M059J (cell line): ENCODE measurements at places on chromosomes 2 and 18. TPM values are rescaled to one million over a fixed set of nuclear protein-coding genes. Genes with fewer than 3 reads are reported as not detected.

The VSNL1 gene
- 0.94 and 2.2 TPM in 2 replicates for total RNA-seq

The B3GNT7 gene
- total RNA-seq = 0.17 and 0.57 TPM in 2 replicates

- DNase-seq = peak; percentile 10
Observed at GRCh38 chr2:100754951-100755350, 65.0 kb upstream of the NPAS2 start.

DNA sequence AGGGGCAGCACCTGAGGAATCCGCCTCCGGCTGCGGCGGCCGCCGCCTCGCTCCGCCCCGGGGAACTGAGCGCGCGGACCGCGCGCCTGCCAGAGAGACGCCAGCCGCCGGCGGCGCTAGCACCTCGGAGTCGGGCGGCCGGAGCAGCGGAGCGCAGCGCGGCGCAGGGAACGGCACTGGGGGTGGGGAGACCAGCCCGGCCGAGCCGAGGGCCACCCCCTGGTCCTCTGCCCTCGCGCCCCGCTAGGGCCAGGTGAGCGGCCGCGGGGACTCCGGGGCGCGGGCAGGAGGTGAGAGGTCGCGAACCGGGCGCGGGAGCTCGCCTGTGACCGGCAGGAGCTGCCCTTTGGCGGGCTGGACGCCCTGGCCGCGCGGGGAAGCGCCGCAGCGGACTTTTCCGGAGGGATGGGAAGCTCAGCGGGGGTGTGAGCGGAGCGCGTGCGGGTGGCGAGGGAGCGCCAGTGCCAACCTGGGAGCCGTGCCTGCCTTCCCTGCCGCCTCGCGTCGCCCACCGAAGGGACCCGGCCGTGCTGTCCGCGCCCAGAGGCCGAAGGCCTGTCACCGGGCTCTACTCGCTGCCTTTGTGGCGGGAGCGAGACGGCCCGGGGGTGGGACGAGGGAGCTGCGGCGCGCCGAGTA is at the start of gene GREB1L:
GREB1L (plus strand) TSS at position 92 of the 639 bp plus-strand sequence. CDS start 141,287 bp downstream, outside the sequence.
- peak; percentile 68 for DNase-seq

- DNase-seq = no peak
Observed at GRCh38 chr2:241859436-241860183, 916 bp upstream of the PDCD1 start.

GRCh38 chr2:128416109-128416785 is 97.6 kb upstream of the HS6ST1 start:
- DNase-seq = no peak

GRCh38 chr2:72438364-72438763 is 290.7 kb upstream of the CYP26B1 start:
- DNase-seq = no peak

GRCh38 chr2:61396005-61396404 is 74.9 kb downstream of the USP34 start:
- DNase-seq = no peak

The GREB1 gene
- 0.12 and 0.39 TPM in 2 replicates for total RNA-seq

GRCh38 chr18:46322941-46323340 is 218.8 kb downstream of the HAUS1 start:
- no peak for DNase-seq

The CABYR gene
- 9.4 and 12.0 TPM in 2 replicates for total RNA-seq

- peak; percentile 76 for DNase-seq
Observed at GRCh38 chr2:191166111-191166755, 15.4 kb upstream of the STAT4 start.

- DNase-seq = no peak
Observed at GRCh38 chr2:157871415-157871814, 4.7 kb downstream of the ACVR1 start.

DNA sequence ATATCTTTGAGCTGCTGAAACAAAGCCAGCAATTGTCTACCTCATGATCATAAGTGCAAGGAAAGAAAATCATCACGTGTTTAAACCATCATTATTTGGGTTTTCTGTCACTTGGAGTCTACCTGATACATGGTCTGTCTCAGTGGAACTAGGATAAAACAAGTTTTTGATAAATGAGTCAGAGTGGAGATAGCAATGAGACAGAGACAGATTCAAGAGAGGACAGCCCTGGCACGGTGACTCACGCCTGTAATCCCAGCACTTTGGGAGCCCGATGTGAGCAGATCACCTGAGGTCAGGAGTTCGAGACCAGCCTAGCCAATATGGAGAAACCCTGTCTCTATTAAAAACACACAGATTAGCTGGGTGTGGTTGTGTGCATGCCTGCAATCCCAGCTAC is 93.8 kb downstream of the PMAIP1 start:
- peak; percentile 68 for DNase-seq

- no peak for DNase-seq
Observed at GRCh38 chr2:147408357-147408756, 436.5 kb upstream of the ACVR2A start.

GRCh38 chr2:16656784-16657391 is 8.7 kb downstream of the CYRIA start:
- no peak for DNase-seq

DNA sequence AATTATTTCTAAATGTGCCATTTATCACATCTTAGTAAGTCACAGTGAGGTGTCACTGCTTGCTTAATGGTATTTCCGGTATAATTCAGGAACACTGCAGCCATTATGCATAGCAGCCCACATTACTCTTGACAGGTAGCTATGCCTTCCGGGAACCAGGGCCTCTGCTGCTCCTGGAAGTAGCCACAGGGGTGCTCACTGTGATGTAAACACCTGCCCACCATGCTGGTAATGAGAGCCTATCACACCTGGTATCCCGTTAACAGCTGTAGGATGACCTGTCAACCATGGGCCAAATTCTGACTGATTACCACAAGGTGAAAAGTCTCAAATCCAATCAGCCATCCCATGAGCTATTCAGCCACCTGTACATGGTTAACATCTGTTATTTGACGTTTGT is 647.0 kb upstream of the NXPH2 start:
- no peak for DNase-seq

- no peak for DNase-seq
Observed at GRCh38 chr2:114122930-114123329, 233.0 kb downstream of the ACTR3 start.

- DNase-seq = no peak
Observed at GRCh38 chr2:229230256-229230655, 40.8 kb downstream of the PID1 start.

The TLX2 gene
- 0.10 and 0.34 TPM in 2 replicates for total RNA-seq

- no peak for DNase-seq
Observed at GRCh38 chr2:116411211-116411610, 1403.3 kb upstream of the DDX18 start.

- DNase-seq = no peak
Observed at GRCh38 chr18:22838639-22839277, 94.4 kb upstream of the RBBP8 start.

- DNase-seq = no peak
Observed at GRCh38 chr18:32576296-32576916, 105.7 kb upstream of the GAREM1 start.

The ZBTB7C gene
- total RNA-seq = not detected in 2 replicates

The ACTG2 gene
- 0.89 and 2.5 TPM in 2 replicates for total RNA-seq

DNA sequence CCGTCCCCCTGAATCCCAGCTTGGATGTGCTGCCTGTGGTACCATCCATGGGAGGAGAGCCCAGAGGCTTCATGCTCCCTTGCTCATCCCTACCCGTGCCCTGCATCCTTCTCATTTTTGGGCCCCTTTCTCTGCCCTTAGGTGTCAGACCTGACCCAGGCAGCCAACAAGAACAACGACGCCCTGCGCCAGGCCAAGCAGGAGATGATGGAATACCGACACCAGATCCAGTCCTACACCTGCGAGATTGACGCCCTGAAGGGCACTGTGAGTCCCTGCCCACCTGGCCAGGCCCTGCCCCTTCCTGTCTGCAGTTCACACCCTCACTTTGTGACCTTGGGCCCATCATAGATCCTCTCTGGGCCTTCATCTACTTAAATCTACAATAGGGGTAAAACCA is 2.5 kb downstream of the DES start:
- no peak for DNase-seq

The SPP2 gene
- 0.27 TPM in 1 of 2 replicates, not detected in the other for total RNA-seq

GRCh38 chr2:33526132-33526531 is 49.7 kb downstream of the RASGRP3 start:
- DNase-seq = peak; percentile 65

- DNase-seq = peak; percentile 21
Observed at GRCh38 chr2:55861733-55862132, 61.8 kb downstream of the EFEMP1 start.

DNA sequence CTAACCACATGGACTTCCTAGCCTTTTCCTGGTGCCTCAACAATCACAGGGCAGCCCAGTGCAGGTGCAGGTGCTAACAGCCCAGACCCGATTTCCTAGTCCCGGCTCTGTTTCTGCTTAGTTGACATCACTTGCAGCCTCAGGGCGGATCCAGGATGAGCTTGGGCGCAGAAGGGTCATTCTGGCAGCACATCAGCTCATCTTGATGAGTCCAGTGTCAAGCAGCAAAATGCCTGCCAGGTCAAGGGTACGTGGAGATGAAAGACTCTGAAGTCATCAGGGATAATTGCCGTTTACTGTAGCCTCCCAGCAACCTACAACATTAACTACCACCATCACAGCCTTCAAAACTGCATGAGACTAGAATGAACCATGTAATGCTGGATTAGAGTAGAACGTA is 39.4 kb upstream of the EFHD1 start:
- DNase-seq = no peak

DNA sequence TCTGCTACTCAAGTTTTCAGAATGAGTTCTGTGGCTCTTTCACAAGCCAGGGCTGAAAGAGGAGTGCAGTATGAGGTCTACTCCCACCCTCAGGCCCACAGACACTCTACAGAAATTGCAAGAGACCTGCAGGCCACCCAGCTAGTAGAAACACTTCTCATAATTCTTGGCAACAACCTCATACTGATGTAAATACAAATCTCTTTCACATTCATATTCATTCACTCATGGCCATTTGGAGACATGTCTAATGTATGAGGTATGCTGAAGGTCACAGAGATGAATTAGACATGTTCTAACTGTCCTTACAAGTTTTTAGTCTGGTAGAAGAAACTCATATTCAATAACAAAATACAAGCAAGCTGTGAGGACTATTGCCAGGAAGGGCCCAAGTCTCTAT is 83.8 kb upstream of the KLHL29 start:
- DNase-seq = no peak

- no peak for DNase-seq
Observed at GRCh38 chr2:43194121-43194869, 32.1 kb downstream of the ZFP36L2 start.

The AKAIN1 gene
- not detected in 2 replicates for total RNA-seq

The FAM228A gene
- not detected in 2 replicates for total RNA-seq

The HOXD8 gene
- total RNA-seq = 0.49 and 0.84 TPM in 2 replicates

- DNase-seq = peak; percentile 45
Observed at GRCh38 chr2:42137125-42137841, 31.9 kb upstream of the EML4 start.

DNA sequence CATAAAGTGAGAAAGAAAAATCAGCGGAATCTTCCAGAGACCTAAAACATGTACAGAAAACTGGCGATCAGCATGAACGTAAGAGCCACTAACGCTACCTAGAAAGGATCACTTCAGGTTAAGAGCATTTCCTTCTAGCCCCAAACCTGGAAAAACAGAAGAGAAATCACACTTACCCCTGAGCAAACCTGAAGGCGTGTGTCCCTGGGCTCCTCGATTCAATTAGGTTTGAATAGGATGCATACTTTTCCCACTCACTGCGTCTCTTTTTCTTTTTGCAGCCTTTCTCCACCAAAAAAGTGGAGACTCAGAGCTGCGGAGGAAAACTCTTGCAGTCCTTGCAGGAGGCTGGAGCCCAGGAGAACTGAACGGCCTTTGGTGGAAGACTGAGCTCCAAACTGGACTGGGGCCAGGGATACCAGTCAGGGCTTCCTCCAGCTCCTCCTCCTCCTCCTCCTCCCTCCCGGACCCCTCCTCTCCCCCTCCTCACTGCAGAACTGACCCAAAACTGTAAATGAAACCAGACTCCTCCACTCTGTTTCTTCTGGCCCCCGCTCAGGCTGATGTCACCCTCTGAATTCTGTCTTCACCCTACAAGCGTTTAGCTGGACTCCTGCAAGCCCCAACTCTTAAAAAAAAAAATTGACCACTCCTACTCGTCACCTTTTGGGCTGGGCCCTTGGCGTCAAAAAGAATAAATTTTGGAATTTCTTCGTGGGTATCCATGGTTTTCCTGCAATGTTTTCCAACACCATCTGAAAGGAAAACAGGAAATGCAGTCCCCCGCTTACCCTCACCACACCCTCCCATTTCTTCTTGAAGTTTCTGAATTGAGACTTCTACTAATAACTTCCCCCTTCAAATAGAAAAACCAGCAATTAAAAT is at the start of gene COL6A3:
COL6A3 (minus strand) TSS at position 388 of the 885 bp plus-strand sequence. CDS start 17,347 bp downstream, outside the sequence.
- no peak for DNase-seq

DNA sequence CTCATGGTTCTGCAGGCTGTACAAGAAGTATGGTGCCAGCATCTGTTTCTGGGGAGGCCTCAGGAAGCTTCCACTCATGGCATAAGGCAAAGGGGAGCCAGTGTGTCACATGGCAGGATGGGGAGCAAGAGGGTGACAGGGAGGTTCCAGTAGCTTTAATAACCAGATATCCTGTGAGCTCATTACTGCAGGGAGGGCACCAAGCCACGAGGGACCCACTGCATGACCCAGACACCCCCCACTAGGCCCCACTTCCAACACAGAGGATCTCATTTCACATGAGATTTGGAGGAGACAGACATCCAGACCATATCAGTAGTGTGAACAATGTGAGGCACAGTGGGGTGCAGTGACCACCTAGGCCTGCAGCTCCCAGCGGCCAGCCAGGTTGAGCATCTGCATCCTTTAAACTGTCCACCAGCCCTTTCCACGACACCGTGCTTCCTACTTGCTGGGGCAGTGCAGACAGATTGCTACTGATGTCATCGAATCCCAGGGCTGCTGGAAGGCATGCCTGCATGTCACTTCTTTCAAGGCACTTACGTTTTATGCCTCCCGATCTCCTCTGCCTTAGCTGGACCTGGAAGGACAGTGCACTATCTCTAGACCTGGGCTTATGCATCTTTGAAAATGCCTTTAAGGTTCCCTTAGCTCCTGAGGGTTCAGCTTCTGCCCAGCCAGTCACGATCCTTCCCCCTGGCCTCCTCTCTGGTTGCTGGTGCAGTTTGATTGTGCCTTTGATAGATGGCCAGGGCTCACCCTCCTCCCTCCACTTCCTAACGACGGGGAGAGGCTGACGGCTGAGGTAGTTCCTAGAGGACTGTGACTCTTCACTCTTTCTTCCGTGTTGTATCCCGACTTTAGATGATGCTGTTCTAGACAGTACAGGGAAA is 174.3 kb downstream of the FAM210A start:
- no peak for DNase-seq

GRCh38 chr18:64234321-64234720 is 85.4 kb upstream of the LINC00305 start:
- no peak for DNase-seq

The CYP27A1 gene
- total RNA-seq = 2.7 and 5.2 TPM in 2 replicates

DNA sequence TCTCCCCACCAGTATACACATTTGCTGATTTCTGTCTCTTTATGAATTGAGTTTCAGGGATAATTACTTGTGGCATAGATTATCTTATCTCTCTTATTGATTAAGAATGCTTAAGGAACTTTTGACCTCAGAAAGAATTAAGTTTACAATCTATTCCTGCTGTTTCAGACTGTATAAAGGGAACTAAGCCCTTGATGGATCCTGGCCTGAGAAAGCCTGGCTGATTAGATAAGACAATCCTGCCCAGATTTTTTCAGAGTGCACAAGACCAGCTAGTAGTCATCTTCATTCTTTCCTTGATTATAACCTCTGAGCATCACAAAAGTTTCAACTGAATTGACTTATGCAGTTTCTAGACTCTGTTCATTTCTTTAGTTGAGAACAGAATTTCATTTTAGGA is 22.7 kb upstream of the TFPI start:
- no peak for DNase-seq
